ENCODE measurements at places on chromosomes 2 and 18.

GRCh38 chr2:86033751-86034692 is 71.7 kb downstream of the POLR1A start:
- DNase-seq = no peak

- DNase-seq = no peak
These were observed 32.3 kb downstream of the ADI1 start for GRCh38 chr2:3487028-3487425.

GRCh38 chr18:74328206-74328605 is 12.6 kb downstream of the C18orf63 start:
- no peak for DNase-seq

- DNase-seq = no peak
These were observed 68.3 kb downstream of the VWA3B start for GRCh38 chr2:98155291-98155690.

- DNase-seq = no peak
These were observed 10.3 kb downstream of the HS1BP3 start for GRCh38 chr2:20640411-20641122.

DNA sequence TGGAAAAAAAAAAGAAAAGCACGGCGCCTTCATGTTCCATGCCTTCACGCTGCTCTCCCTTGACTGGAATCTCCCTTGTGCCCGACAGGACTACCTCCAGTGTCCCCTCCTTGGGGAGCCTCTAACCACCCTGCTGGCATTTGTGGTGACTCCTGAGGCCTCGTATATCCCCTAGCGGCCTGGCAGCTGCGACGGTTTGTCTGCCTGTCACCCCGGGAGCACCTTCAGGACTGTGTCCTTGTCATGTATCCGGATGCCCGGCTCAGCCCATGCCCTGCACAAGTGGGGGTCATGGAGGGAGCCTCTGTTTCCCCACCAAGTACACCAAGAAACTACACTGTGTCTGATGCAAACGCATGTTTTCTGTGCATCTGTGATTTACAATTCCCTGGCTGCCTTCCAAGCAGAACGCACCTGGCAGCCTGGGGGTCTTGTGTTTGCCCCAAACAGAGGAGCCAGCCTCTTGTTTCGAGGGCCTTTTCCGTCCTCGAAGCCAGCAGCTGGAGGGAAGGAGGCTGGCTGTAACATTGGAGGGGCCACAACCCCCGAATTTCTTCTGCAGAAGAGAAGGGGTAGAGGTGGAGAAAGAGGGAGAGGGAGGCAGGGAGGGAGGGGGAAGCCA is 18.9 kb downstream of the TWIST2 start:
- no peak for DNase-seq
